NT2/D1 (cell line): ENCODE measurements at places on chromosomes 13 and 19.

DNA sequence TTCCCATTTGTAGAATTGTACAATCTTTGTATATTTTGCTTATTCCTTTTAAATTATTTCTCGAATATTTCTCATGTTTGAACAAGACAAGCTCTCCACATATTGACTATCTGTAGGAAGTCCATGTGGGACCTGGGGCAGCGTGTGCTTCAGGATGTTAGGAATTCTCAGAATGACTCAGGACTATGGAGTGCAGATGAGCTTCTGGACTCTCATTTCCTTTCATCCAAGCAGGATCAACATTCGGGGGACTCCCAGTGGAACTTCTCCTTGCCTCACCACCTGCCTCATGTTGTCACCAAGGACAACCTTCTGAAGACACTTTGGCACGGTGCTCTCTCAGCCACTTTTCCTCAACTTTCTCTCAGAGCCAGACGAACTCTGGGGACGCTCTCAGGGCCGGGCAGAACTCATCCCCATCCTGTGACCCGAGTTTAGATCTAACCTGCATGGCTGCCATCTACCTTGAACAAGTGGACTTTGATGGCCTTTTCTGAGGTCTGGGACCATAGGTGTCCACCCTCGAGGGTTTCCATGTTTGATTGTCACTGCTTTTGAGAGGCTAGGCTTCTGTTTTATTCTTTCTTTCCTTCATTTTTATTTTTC, 441.7 kb downstream of the IRS2 start:
- DNase-seq, result no peak

DNA sequence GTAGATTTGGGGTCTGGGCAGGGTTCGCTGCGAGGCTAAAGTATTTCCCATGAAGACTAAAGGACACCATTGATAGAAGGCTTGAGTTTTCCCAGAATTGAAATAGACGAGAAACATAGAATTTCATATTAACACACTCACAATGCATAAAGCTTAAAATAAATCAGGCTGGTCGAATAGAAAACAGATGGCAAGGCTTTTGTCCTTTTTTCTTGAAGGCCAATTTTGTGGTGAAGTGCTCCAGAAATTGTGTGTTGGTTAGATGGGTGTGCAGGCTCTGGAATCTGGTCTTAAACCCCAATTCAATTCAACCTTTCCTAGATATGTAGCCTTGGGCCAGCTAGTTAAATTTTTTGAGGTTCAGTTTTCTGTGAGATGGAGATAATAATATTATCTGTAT, 56.9 kb upstream of the LRCH1 start:
- DNase-seq, result no peak

DNA sequence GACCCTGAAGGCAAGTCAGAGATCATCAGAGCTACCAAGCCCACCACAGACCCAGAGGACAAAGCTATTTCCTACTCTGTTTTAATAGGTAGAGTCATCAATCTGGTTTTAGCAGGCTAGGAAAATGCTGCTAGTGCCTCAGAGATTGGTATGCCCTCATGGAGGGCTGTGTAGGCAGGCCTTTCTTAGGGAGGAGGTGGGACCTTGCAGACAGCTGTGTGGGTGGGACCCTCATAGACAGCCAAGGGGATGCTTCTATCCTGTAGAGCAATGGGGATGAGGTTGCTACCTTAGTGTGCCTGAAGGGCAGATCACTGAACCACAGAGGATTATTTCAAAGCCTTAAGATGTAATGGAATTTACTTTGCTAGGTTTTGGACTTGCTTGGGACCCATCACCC, 534.9 kb upstream of the KLF12 start:
- no peak for DNase-seq

GRCh38 chr19:51081476-51081875, 1.2 kb downstream of the KLK14 start:
- DNase-seq, result no peak

- DNase-seq, result no peak
Observed at GRCh38 chr19:6233827-6234511, 45.8 kb downstream of the MLLT1 start.

- no peak for DNase-seq
Observed at GRCh38 chr13:40589285-40590109, 76.9 kb downstream of the FOXO1 start.

- DNase-seq, result no peak
Observed at GRCh38 chr19:3547301-3547731, 8.3 kb downstream of the TEKTIP1 start.

- DNase-seq, result no peak
Observed at GRCh38 chr13:49587311-49587847, 2.0 kb upstream of the RCBTB1 start.

GRCh38 chr13:101492251-101492910, 39.9 kb downstream of the ITGBL1 start:
- no peak for DNase-seq

DNA sequence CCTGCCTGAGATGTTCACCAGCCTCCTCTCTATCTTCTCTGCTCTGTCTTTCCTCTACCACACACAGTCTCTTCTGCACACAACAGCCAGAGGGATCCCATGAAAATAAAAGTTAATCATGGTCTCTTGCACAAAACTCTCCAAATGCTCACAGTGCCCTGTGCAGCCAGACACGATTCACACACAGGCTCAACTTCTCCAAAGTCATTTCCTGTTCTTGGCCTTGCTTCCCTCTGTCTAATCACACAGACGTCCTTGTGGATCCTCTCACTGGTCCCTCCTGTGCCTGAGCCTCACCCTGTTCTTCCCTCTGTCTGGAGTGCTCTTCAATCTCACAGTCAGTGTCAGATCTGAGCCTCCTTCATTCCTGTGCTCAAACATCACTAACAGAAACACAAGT, 7.8 kb downstream of the SIGLEC12 start:
- no peak for DNase-seq

- no peak for DNase-seq
Observed at GRCh38 chr19:1066251-1066747, 668 bp upstream of the ARHGAP45 start.

- no peak for DNase-seq
Observed at GRCh38 chr19:7926727-7927604, 1.0 kb upstream of the CTXN1 start.

DNA sequence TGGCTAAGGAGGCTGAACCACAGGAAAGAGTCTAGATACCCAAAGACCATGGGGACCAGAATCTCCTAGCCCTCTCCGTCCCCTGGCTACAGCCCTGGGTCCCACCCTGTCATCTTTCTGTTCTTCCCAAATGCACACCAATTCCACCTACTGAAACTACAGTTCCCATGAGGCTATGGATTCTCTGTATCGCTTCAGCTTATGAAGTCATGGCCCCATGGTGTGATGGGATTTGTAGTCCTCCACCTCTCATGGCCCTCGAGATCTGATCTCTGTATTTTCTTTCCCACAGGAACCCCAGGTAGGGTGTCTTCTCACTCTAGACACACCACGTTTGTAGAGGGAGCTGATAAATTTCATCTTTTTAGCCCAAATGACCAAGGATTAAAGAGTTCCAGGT, 11.8 kb downstream of the PTPRH start:
- no peak for DNase-seq
